ENCODE measurements at places on chromosomes 7 and 10. TPM values are rescaled to one million over a fixed set of nuclear protein-coding genes. Genes with fewer than 3 reads are reported as not detected.

DPYSL4 gene
- 1.2 TPM for total RNA-seq

TWIST1 gene
- 0.25 TPM for total RNA-seq

TMEM270 gene
- total RNA-seq, result not detected

CCDC172 gene
- total RNA-seq, result not detected

- peaks cover 60% of the 10 kb centered on the region for H3K4me1 ChIP-seq
- no peak overlapping the region for H3K27ac ChIP-seq
- no peak for DNase-seq
- no peaks in the 10 kb centered on the region for H3K27me3 ChIP-seq
Observed at GRCh38 chr10:102654969-102655368, 10.7 kb downstream of the TRIM8 start.

DNA sequence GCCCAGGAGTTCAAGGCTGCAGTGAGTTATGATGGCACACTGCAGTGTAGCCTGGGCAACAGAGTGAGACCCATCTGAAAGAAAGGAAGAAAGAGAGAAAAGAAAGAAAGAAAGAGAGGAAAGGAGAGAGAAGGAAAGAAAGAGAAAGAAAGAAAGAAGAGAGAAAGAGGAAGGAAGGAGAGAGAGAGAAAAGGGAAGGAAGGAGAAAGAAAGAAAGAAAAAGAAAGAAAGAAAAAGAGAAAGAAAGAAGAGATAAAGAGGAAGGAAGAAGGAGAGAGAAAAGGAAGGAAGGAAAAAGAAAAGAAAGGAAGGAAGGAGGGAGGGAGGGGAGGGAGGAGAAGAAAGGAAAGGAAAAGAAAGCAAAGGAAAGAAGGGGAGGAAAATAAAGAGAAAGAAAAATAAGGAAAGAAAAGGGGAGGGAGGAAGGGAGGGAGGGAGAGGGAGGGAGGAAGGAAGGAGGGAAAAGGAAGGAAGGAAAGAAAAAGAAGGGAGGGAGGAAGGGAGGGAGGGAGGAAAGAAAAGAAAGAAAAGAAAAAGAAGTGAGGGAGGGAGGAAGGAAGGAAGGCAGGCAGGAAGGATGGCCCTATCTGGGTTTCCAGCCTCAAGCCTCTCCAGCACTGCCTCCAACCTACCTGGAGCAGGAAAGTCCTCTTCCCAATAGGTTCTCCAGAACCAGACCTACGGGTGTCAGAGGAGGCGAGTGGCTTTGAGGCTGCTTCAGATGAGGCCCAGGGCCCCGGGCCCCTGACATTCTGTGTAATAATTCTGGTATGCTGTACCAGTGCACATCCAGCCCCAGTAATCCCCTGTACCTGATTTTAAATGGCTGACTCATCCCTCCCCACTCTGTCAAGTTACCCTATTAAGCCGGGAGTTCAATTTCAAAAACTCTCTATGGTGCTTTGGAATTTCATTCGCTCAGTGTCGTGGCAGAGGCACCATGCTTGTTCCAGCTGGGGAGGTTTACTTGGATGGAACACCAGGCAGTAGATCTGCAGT, 6.8 kb upstream of the PARD3 start:
- peaks cover 24% of the 10 kb centered on the region for H3K27me3 ChIP-seq
- no peak overlapping the region for H3K4me3 ChIP-seq
- H3K27ac ChIP-seq, result no peak overlapping the region
- DNase-seq, result no peak
- no peaks in the 10 kb centered on the region for H3K4me1 ChIP-seq

- H3K27ac ChIP-seq, result no peak overlapping the region
- no peak overlapping the region for H3K4me3 ChIP-seq
- no peaks in the 10 kb centered on the region for H3K27me3 ChIP-seq
- DNase-seq, result no peak
Observed at GRCh38 chr10:51251110-51251509, 176.8 kb downstream of the PRKG1 start.

- H3K36me3 ChIP-seq, result no peaks in the 10 kb centered on the region
- H3K4me1 ChIP-seq, result no peaks in the 10 kb centered on the region
- H3K27ac ChIP-seq, result no peak overlapping the region
- peaks cover 45% of the 10 kb centered on the region for H3K27me3 ChIP-seq
Observed at GRCh38 chr7:93176992-93177580, 28.9 kb upstream of the SAMD9L start.

GRCh38 chr7:77657427-77658224, 38.6 kb upstream of the RSBN1L start:
- H3K4me1 ChIP-seq, result no peaks in the 10 kb centered on the region
- H3K27ac ChIP-seq, result no peak overlapping the region
- H3K4me3 ChIP-seq, result no peak overlapping the region
- no peaks in the 10 kb centered on the region for H3K36me3 ChIP-seq
- no peaks in the 10 kb centered on the region for H3K27me3 ChIP-seq

DNA sequence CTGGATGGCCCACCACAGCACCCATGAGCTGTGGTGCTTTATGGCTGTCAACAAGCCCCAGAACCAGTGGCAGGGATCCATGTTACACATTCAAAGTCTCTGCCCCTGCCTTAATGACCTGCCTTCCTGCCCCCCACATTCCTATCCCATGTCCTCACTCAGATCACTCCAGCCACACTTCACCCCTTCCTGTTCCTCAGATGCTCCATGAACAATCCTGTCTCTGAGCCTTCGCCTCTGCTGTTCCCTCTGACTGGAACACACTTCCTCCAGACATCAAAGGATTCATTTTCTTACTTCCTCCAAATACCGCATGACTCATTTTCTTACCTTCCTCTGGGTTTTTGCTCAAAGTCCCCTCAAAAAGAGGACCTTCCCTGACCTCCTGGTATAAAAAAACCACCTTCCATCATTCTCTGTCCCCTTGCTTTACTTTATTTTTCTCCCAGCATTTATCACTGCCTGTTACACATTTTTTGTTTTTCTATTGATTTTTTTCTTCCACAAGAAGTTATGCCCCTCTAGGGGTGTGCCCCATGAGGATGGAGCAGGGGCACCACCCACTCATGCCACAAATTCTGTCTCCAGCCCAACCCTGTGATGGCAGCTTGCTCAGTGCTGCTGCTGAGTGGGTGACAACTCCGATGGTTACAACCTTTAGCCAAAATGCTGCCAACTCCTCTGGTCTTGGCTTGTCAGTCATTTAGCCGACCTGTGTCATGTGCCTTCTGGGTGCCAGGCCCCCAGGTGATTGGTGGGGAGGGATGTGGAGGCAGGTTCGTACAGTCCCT, 18.2 kb downstream of the COL13A1 start:
- no peaks in the 10 kb centered on the region for H3K36me3 ChIP-seq
- peaks cover 27% of the 10 kb centered on the region for H3K4me1 ChIP-seq
- peaks cover 3% of the 10 kb centered on the region for H3K27me3 ChIP-seq
- no peak overlapping the region for H3K27ac ChIP-seq

All from activated CD4-positive, alpha-beta T cell treated with anti-CD3 and anti-CD28 coated beads, Interleukin-2, amount 10 ng/mL, durations not matched to agents 7 days and 5 days (primary cell).